Sigmoid colon (tissue), 7 donors: ENCODE measurements at places on chromosomes 4 and X. TPM values are rescaled to one million over a fixed set of nuclear protein-coding genes. Genes with fewer than 3 reads are reported as not detected.
A peak's percentile ranks its signal among the peaks of the same experiment; 100 is the strongest.

DNA sequence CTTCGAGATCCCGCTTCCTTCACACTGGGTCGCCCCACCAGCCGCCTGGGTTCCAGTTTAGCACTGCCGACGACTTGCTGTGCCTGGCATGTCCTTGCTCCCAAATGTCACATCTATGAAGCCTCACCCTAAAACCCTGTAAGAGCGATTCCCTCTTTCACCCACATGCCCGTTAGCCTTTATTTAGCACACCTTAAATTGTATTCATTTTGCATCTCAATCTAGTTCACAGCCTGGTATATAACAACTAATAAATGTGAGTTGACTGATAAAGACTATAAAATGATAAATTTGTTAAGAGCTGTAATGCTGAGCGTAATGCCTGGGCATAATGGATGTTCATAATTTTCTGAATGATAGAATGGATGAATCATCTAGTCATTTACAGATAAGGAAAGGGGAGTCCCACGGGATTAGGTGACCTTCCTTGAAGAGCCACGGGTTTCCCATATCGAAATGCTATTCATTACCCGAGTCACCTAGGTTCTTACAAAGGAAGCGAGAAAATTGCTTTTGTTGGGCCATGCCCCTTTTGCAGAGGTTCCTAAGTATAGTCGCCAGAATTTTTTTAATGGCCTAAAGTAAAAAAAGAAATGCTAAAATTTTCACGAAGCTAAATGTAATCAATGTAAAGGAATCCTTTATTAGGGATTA lies 1.1 kb upstream of the AP1S2 start:
- no peak for DNase-seq

DNA sequence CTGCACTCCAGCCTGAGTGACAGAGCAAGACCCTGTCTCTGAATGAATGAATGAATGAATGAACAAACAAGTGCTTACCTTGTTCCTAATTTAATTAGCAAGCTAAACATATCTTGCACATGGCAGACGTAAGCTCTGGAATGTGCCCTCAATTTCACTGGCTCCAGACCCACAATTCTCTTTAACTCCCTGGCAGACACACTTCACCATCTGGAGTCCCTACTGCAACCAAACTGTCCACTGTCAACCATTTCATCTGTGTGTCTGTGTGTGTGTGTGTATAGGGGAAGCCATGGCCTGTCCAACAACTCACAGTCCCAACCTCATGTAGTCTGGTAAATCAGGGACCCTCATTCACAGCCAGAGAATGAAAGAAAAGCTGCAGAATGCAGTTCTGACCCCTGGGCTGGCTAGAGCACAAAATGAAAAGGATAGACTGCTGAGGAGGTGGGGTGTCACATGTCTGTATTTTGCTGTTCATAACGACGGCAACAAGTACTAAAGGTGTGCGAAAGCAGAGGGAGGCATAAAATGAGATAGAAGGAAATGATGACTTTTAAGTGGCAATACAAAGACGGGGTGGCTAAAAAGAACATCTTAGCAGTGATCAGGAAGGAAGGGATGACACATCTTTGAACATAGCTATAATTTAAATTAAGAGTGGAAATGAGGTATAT lies 114.1 kb downstream of the TSPAN5 start:
- no peak for DNase-seq

- no peak for DNase-seq
Observed at GRCh38 chrX:46383006-46383405, 162.2 kb downstream of the ZNF674 start.

- DNase-seq, result no peak
Observed at GRCh38 chrX:18353931-18354368, 538 bp downstream of the SCML2 start.

- peak; percentile 75 for DNase-seq
Observed at GRCh38 chrX:131762802-131763234, 218.9 kb downstream of the OR13H1 start.

- no peak for DNase-seq
Observed at GRCh38 chr4:98377559-98377958, 116.4 kb downstream of the RAP1GDS1 start.

- DNase-seq, result no peak
Observed at GRCh38 chrX:120311727-120312063, 434 bp upstream of the TMEM255A start.

- no peak for DNase-seq
Observed at GRCh38 chr4:48205107-48205506, 64.5 kb downstream of the TEC start.

DNA sequence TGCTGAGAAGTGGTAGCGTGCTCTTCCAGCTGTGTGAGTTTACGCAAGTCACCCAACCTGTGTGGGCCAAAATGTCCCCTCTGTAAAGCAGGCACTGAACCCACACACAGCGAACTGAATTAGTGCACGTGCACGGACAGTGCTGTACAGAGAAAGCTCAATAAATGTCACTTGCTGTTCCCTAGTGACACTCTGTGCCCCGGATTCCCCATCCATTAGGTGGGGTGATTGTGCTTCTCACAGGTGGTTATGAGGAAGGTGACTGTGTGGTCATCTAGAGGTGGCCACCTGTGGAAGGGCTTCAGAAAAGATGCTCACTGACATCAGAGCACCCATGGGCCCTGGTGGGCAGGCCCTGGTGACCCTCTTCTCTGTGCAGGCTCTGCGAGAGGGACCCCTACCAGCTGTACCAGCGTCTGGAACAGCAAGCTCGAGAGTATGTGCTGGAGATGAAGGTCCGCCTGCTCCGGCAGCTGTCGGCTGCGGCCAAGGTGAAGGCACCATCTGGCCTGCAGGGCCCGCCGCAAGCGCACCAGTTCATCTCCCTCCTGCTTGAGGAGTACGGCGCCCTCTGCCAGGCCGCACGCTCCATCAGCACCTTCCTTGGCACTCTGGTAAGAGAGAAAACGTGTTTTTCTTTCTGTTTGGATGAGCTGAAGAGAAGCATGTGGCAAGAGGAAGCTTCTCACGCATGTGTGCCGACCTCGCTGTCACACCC lies 94.3 kb downstream of the FAM193A start:
- peak; percentile 56 for DNase-seq

GRCh38 chr4:107709916-107710315 lies 10.1 kb downstream of the PAPSS1 start:
- no peak for DNase-seq

GRCh38 chrX:71475785-71476540 lies 56.9 kb upstream of the OGT start:
- DNase-seq, result no peak

- no peak for DNase-seq
Observed at GRCh38 chrX:23246001-23246400, 88.6 kb upstream of the PTCHD1 start.

GRCh38 chr4:30181918-30182317 lies 538.3 kb upstream of the PCDH7 start:
- DNase-seq, result no peak

DNA sequence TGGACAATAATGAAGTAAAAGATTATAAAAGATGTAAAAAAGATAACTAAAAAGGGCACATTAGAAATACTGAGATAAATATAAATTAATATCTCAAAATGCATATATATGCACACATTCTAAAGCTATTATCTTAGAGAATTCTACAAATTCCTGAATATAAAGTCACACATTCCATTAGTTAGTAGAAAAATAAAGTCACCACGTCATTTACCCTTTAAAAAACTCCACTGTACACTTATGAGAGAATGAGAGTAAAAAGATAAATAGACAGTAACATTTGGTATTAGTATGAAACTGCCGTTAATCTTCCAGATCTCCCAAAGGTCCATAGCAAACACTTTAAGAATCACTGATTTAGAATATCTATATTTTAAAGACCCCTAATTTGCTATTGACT lies 67.2 kb upstream of the IL15 start:
- no peak for DNase-seq

- DNase-seq, result no peak
Observed at GRCh38 chr4:80587871-80588385, 252.4 kb downstream of the CFAP299 start.

DNA sequence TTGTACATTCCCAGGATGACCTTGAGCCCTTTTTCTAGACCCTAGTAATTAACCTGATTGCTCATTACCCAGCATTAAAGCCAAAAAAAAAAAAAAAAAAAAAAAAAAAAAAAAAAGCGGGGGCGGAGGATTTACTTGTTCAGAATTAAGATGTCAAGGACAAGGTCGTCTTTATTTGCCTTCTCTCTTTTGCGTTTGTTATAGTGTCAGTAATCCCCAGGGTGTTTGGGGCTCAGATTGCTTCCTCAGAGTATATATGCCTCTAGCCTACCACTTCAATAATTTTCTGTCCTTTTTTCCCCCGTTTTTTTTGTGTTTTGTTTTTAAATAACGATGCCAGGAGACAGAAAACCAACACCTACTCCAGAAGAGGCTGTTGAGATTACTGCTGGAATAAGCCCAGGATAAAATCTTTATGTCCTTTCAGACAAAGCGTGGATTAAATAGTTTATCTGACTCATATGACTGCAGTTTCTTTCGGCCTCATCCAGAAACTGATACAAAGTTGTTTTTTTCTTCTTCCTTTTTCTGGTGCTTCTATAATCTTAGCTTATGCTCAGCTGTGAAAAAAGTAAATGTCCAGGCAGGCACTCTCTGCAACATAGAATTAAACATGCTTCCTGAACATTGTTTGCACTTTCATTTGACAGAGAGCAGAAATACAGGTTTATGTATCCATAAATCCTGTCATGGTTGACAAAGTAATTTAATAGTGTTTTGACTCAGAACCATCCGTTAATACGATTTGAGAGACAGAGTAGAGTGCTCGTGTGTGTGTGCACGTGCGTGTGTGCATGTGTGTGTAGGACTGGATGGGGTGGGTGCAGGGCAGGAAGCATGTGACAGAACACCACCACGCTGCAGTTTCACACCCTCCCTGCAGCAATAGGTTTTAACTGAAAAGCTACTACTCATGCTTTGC lies 138.6 kb downstream of the AFF1 start:
- DNase-seq, result peak; percentile 82

DNA sequence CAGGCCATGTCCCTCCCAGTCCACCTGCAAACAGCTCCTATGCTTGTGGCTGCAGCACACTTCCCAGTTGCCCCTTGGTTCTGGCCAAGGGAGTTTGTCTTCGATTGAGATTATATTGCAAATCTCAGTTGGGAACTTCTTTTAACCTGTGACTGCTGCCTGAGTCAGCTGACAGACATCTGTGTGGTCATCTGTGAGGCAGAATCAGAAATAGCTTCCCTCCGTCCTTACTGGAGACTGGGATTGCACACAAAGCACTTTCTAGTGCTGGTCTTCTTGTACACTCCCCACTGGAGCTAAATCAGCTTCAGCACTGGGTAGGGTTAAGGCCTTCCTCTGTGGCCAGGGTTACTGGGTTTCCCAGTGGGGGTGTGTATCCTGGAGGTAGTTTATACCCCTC lies 34.3 kb downstream of the ZNF330 start:
- no peak for DNase-seq

DNA sequence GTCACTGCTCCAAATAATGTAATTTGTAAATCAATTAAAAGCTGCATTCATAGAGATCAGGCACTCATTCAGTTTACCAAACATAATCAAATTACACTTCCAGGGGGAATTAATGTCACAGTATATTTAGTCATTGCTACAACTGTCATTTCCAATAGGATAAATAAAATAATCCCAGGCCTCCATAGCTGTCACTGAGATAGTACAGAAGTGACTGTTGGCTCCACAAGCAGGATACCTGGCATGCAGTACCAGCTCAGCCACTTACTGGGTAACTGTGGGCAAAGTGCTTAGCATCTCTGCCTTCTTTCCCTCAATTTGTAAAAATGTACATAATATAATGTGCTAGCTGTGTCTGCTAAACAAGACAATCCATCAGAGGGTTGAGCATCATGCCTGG lies 128.1 kb downstream of the CAMK2D start:
- DNase-seq, result no peak

DNA sequence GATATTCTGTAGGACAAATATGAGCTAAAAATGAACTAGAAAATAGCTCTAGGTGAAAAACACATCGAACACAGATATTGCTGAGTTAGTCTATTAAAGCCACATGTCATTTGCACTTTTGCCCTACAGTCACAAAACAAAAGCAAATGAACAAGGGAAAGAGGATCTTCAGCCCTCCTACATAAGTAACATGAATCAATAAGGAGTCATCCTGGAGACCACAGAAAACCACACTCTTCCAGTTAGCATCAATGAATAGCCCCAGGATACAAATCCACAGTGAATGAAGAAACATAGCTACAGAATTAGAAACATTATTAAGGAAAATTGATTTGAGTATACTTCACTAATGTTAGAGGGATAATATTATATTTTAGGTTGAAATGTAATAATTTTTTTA lies 311.4 kb downstream of the MAPK10 start:
- DNase-seq, result no peak

The VCX3B gene
- not detected for total RNA-seq

The UGT2B17 gene
- total RNA-seq, result not detected

The NPNT gene
- 11.4 TPM for total RNA-seq

The KCNE5 gene
- total RNA-seq, result not detected

The EGF gene
- total RNA-seq, result 0.83 TPM
